ENCODE measurements at places on chromosomes 7 and 10.

DNA sequence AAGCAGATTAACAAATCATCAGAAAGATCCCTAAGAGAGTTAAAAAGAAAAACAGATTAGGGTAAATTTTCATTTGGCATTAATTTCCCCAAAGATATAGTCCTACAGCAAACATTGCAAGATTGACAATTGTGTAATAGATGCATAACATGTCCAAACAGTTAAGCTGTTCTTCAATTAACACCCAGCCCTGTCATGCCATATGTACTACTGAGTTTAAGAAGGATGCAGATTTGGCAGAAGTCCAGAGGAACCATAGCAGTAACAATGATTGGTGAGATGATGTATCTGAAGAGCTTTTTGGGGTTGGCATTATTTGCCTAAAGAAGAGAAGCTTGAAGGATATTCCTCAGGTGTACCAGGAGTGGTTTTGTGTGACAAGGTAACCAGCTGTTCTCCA is 287.6 kb downstream of the LRMDA start:
- DNase-seq, result no peak

GRCh38 chr7:2787251-2787951 is 56.7 kb downstream of the GNA12 start:
- DNase-seq, result no peak

- DNase-seq, result no peak
Observed at GRCh38 chr7:148472406-148472805, 118.2 kb upstream of the C7orf33 start.

DNA sequence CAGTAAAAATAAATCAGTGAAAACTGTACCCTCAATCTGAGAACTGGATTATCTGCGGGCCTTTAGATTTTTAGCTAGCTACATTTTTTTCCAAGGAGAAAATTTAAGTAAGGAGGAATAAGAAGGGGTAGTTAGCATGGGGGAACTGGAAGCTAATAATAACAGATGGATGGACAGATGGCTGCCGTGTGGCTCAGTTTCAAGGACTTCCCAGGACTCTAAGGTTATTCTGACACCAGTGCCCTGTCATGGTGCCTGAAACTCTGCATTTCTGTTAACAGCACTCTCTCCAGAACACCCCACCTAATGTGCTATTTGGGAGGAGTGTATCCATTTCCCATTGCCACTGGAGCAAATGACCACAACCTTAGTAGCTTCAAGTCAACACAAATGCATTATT is 75.7 kb upstream of the PDE1C start:
- DNase-seq, result no peak

GRCh38 chr7:39592586-39592985 is 26.4 kb downstream of the YAE1 start:
- DNase-seq, result no peak

DNA sequence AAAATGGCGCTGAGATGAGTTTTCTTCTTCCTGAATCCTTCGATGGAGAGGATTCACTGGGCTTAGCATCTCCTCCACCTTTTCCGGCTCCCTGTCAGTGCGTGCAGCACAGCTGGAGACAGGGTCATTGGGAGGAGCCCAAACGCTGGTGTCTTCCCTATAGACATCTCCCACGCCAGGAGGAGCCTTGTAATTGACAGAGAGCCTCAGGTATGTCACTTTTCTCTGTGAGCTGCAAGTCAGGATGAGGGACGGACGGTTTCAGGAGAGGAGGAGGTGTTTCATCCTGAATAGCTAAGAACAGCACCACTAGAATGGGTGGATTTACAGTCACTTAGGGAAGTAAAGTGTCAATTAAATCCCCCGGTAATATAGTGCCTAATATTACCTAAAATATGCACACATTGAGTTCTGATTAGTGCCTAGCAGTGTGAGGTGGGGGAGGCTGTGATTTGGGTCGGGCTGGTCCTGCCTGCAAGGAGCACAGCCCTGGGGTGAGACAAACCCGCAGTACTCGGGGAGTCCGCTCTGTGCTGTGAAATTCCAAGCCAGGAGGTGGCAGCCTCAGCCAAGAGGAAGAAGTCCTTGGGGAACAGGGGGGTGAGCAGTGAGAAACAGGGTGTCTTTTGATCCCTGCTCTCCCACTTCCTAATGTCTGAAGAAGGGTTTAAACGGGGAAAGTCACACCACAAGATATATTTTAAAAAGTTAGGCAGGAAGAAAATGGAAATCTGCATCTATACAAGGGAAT is 28.2 kb downstream of the IL15RA start:
- peak; percentile 42 for DNase-seq

GRCh38 chr10:72483471-72483870 is 128.8 kb upstream of the DNAJB12 start:
- DNase-seq, result no peak

DNA sequence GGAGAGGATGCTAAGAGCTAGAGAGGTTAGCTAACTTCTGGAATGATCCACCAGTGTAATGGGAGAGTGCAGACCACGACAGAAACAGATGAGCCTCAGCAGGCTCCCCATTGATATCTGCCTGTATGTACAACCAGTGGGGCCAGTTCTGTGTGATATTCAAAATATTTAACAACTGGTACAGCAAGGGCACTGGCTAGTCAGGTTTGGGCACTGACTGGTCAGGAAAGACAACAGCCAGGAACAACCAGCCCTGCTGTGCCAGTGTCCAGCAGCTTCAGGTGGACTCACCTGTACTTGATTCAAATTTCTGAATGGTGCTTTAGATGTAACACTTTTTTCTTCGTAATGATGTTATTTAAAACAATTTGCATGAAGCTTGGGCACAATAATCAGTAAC is 5.9 kb upstream of the TRIL start:
- no peak for DNase-seq

- no peak for DNase-seq
Observed at GRCh38 chr7:123437447-123437995, 96.9 kb downstream of the IQUB start.

- DNase-seq, result no peak
Observed at GRCh38 chr7:71015252-71015900, 116.6 kb upstream of the GALNT17 start.

DNA sequence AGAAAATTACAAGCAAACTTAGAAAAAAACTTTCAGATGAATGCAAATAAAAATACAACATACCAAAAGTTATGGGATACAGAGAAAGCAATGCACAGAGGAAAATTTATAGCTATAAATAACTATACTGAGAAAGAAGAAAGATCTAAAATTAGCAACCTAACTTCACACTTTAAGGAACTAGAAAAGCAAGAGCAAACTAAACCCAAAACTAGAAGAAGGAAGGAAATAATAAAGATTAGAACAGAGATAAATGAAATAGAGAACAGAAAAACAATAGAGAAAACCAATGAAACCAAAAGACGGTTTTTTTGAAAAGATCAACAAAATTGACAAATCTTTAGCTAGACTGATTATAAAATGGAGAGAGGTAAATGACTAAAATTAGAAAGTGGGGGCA is 9.6 kb upstream of the STRA8 start:
- DNase-seq, result no peak

GRCh38 chr7:144761493-144761892 is 74.4 kb downstream of the TPK1 start:
- no peak for DNase-seq

Data from MG63 (cell line).